ENCODE measurements at places on chromosomes 2 and 18.
A peak's percentile ranks its signal among the peaks of the same experiment; 100 is the strongest.

DNA sequence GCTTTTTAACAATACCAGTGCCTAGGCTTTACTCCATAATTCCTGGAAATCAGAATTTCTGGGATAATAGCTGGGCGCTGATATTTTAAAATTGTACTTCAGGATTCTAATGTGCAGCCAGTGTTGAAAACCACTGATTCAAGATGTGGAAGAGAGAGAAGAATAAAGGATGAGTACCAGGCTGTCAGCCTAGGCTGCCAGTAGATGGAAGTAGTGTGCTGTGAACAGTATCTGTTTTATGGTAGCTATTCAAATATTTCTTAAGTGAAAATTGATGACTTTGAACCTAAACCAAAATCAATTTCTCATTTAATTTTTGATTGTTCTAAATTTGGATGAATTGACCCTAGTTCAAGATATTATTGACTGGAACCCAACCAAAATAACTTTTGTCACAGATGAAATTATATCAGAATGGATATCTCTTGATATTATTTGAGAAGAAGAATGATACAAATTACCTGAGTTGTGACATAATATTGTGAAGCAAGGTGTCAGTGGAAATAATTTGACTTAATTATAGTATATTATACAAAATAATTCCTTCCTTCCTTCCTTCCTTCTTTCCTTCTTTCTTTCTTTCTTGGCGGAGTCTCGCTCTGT, 88.0 kb downstream of the COMMD1 start:
- DNase-seq, result no peak

- no peak for DNase-seq
Measured at GRCh38 chr2:191638079-191638801, 39.7 kb upstream of the NABP1 start.

GRCh38 chr18:80167331-80167730, 58.3 kb downstream of the ADNP2 start:
- no peak for DNase-seq

DNA sequence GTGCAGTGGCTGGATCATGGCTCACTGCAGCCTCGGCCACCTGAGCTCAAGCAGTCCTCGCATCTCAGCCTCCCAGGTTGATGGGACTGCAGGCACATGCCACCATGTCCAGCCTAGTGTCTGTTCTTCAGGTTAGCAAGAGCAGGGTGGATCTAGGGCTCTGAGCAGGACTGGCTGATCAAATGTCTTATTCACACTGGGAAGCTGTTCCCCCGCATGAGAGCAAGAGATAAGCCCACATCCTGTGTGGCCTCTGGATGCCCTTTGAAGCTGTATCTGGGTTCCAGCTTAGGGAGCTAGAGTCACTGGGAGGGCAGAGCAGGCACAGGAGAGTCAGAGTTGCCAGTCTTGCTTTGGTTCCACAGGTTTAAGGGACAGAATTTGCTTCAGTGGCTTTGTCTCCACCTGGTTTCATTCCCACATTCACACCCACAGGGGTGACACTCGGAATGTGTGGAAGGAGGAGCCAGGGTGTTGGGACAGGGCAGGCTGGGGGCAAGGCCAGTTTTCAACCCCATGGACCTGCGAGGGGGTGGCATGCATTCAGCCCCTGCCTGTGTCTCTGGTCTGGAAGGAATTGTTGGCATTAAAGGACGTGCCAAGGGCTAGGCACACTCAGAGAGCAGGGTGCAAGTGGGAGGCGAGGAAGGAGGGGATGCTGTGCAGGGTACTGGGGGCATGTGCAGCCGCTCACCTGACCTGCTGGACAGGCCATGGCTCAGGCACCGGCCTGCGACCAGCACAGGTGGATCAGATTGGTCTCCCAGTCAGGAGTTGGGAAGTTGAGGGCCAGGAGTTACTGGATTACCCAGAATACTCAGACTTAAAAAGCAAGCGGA, 24.5 kb downstream of the PTPN18 start:
- DNase-seq, result no peak

DNA sequence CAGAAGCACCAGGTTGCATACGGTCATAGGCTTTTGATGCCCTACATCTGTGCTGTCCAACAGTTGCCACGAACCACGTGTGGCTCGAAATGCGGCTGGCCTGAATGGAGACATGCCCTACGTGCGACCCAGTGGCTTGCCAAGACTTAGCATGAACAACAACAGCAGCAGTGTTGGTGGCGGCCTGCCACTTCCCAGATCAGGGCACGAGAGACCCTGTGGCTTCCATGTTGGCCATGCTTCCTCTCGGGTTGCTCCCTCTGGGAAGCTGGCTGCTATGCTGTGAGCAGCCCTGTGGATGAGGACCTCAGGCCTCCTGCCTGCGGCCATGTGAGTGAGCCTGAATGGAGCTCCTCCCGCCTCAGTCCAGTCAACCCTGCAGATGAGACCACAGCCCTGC, 212.3 kb downstream of the HDAC4 start:
- DNase-seq, result peak; percentile 1

DNA sequence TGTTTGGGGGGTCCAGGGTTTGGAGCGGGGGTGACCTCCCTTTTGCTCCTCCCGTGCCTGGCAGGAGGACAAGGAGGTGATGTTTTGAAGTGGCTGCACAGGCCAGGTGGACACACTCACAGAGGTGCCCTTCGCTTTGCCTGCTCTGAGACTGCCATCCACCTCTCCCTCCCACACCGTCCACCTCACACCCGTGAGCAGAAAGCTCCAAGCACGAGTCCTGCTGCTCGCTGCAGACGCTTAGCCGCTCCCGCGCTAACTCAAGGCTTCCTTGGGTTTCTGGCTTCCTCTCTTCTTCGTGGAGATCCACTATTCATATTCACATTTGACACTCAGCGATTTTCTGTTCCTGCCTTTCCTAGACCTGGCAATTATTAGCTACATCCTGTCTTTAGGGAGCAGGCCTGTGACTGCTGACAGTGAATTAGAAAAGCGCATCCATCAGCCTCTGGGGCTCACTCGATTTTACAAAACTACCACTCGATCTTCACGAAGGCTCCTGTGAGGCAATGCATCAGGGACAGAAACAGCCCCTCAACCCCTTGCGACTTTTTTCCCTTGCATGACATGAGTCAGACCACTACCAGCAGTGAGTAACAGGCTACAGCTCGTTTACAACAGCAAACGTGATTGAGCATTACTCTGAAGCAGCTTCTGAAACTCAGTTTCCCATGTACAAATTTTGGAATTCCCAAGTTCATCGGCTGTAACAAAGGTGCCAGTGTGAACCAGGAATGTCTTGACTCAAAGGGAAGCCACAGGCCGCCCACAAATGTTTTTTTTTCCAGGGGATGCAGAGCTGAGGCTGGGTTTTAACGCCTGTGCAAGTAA, 238.7 kb upstream of the SOX11 start:
- no peak for DNase-seq

DNA sequence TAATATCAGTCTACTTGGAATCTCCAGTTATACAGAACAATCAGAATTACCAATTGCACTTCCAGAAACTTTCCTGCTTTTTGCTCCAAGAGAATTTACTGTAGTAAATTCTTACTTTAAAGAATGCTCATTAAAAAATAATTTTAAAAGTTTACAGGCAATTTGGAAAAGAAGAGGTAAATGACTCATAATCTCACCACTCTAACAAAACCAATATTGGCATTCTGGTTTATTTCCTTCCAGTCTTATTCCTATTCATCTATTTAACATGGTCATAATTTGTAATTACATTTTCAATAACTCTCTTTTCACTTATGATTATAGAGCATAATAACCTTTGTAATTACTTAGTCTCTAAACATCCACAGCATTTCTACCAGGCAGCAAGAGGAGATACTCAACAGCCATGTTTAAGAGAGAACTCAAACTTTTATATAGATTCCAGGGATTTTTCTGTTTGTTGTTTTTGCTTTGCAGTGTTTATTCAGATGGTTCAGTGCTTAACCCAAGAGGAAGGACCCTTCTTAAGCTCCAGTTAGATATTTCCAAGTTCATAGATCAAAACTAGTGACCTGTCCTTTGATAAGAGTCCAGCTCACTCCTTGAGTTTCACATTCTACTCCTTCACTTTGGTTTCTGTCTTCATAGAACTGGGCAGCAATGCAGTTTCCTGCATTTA, 464.7 kb downstream of the TXNL1 start:
- no peak for DNase-seq

DNA sequence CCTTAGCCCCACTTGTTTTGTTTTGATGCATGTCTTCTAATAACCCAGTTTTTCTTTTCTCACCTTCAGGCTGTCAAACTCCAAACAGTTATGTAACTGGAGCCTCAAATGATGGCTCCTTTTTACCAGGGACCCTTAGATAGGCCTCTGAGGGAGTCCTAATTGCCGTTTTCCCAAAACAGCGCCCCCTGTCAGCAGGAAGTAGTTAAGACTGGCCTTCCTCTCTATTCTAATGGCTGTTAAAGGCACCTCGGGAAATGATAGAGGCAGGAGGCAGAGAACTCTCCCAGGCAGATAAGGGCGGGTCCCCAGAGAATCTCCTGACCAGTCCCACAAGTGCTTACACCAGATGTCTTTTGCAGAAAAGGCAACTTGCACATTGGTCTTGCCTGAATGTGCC, 123.2 kb downstream of the KCNS3 start:
- no peak for DNase-seq

DNA sequence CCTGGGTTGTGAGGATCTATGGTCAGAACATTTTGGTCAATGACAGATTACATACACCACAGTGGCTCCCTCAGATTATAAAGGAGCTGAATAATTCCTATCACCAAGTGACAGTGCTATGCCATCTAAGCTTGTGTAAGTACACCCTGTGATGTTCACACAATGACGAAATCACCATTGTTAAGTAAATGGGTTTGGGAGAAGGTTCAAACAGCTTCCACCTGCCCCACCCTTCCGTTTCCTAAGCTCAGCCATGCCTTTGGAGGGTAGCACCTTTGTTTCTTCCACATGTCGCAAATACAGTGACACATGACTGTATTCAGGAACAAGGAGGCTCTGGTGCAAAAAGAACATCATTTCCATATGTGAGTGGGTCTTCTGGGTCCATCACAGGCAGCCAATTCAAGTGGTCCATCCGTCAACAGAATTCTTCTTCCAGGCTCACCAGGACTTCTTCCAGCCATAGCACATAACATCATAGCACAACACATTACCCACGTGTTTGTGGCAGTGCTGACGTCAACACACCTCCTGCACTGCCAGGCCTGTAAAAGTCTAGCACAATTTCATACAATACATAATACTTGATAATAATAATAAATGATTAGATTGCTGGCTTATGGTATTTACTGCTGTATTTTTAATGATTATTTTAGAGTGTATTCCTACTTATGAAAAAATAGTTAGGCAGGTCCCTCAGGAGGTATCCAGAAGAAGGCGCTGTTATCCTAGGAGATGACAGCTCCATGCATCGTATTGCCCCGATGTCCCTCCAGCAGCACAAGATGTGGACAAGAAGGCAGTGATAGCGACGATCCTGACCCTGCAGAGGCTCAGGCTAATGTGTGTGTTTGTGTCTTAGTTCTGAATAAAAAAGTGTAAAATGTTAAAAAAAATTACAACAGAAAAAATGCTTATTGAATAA, 264.8 kb downstream of the ANAPC1 start:
- no peak for DNase-seq

DNA sequence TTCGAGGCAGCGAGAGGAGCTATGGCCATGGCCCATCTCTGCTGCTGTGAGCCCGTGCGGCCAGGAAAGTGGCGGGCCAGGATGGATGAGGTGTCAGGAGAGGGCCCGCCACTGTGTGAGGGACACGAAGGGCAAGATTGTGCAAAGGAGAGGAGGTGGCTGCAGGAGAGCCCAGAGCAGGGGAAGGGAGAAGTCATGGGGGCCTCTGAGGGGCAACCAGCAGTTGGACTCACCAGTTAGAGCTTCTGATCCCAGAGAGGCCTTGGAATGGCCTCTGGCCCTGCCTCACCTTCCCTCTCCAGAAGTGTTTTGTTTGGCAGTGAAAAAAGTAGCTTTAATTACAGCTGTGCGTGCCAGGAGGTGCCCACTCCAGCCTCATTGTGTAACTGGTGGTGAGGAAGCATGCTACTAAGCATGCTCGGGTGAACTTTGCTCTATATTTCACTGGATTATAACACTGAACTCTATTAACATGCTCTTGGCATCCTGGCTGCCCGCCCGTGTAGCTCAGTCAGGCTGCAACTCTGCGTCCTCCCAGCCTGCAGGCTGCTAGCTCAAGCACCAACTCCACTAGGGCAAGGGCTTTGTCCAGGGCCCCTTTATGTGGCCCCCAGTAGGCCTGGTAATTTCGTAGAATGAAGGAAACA, 34.2 kb downstream of the IMPA2 start:
- DNase-seq, result no peak

DNA sequence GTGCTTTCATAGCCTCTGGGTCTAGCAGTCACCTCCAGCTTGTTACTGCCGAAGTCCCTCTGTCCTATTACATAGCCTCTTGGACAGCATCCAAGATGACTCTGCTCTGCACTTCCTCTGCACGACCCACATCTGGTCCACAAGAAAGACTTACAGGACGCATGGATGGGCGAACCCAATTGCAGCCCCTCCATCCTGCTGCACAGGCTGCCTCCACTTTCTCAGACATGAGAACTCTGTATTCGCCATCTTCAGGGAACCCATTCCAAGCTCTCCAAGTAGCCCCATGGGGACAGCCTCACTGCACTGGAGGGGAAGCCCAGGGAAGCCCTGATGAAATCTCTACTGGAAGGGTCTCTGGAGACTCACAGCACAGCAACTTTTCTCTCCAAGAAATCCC, 172.1 kb downstream of the GFPT1 start:
- no peak for DNase-seq

- no peak for DNase-seq
Measured at GRCh38 chr2:238279324-238279682, 9.1 kb downstream of the PER2 start.

DNA sequence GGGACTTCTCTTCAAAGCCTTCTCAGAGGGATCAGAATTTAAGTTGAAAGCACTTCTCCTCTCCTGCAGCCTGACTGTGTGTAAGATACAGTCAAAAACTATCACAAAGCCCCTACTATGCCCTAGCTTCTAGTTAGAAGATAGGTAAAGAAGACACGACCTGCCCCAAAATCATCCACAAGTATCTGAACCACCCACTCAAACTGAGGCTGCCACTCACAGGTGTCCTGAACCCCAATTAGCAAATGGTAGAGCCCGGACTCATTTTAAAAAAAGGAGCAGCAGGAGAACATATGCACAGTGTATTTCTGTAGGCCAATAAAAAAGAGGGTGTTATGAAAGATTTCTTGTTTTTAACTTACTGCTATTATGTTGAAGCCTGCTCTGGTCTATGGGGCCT, 74.4 kb downstream of the ANKRD44 start:
- no peak for DNase-seq

GRCh38 chr2:73937899-73938298, 11.2 kb downstream of the DGUOK start:
- no peak for DNase-seq
